Mesendoderm (in vitro differentiated cells): ENCODE measurements at places on chromosomes 5 and 9.
A peak's percentile ranks its signal among the peaks of the same experiment; 100 is the strongest.

GRCh38 chr9:85630676-85631075 is 111.1 kb downstream of the AGTPBP1 start:
- H3K27ac ChIP-seq, result no peak overlapping the region
- no peak overlapping the region for H3K4me3 ChIP-seq
- no peaks in the 10 kb centered on the region for H3K27me3 ChIP-seq

GRCh38 chr9:19800884-19801283 is 12.0 kb upstream of the SLC24A2 start:
- no peak overlapping the region for H3K27ac ChIP-seq
- no peak overlapping the region for H3K4me3 ChIP-seq
- H3K36me3 ChIP-seq, result no peaks in the 10 kb centered on the region
- no peaks in the 10 kb centered on the region for H3K27me3 ChIP-seq

GRCh38 chr5:64074533-64074932 is 91.1 kb upstream of the RNF180 start:
- peak; percentile 79 for DNase-seq
- H3K27ac ChIP-seq, result no peak overlapping the region
- no peaks in the 10 kb centered on the region for H3K4me1 ChIP-seq
- no peaks in the 10 kb centered on the region for H3K36me3 ChIP-seq
- no peaks in the 10 kb centered on the region for H3K27me3 ChIP-seq
- no peak overlapping the region for H3K4me3 ChIP-seq

DNA sequence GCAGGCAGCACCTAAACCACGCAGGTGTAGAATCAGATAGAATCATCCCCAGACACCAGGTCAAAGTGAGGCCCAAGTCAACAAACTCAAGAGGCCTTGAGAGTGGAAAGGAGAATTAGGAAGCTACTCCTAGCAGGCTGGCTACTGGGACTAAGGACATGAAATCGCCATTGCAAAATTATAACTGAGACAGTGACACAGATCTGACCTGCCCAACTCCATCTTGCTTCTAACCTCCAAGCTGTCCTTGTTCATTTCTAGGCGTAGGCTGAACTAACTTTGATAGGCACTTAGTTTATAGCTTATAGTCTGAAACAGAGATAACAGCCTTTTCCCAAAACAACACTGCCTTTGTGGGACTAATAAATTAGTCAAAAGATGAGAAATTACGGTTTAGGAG is 52.8 kb downstream of the ACTL7B start:
- H3K27me3 ChIP-seq, result no peaks in the 10 kb centered on the region
- no peak overlapping the region for H3K27ac ChIP-seq
- H3K4me3 ChIP-seq, result no peak overlapping the region
- H3K4me1 ChIP-seq, result no peaks in the 10 kb centered on the region

DNA sequence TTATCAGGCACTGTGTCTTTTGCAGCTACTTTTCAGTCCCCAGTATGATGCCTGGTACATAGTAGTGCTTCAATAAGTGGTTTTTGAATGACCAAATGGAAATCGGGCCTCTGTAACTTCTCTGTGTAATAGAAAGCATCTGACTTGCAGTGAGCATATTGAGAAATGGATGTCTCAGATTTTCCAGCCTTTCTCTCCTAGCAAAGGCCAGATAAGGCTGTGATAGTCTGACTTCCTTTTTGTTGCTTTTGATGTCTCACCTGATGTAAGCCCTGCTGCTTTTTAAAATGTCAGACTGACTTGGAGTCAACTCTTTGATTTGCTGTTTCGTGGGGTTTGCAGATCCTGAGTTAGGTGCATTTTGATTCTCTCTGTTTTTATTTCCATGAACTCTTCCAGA is 590.0 kb upstream of the ZNF608 start:
- H3K27me3 ChIP-seq, result no peaks in the 10 kb centered on the region
- no peaks in the 10 kb centered on the region for H3K36me3 ChIP-seq
- no peak overlapping the region for H3K27ac ChIP-seq
- H3K4me1 ChIP-seq, result no peaks in the 10 kb centered on the region
- H3K4me3 ChIP-seq, result no peak overlapping the region
- no peak for DNase-seq

GRCh38 chr5:142924135-142924883 is 154.1 kb downstream of the ARHGAP26 start:
- no peak overlapping the region for H3K27ac ChIP-seq
- DNase-seq, result no peak
- H3K4me1 ChIP-seq, result no peaks in the 10 kb centered on the region
- no peaks in the 10 kb centered on the region for H3K27me3 ChIP-seq
- H3K4me3 ChIP-seq, result no peak overlapping the region
- no peaks in the 10 kb centered on the region for H3K36me3 ChIP-seq

DNA sequence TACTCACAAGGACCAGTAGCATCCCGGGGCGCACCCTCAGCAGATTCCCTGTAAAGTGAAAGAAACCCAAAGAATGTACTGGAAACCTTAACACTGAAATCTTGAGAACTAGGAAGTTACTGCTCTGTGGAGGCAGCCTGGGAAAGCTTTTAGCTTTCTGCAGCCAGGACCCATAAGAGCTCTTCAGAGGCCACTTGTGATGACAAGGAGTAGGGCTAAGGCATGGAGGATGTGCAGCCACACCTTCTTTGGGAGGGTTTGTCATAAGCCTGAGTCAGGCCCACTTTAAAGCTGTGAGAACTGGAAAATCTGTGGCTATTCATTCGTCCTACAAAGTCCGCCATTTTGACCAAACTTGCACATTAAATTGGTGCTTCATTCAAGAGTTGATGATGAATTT is 291.1 kb upstream of the TLE4 start:
- DNase-seq, result no peak
- H3K27me3 ChIP-seq, result no peaks in the 10 kb centered on the region
- no peaks in the 10 kb centered on the region for H3K4me1 ChIP-seq
- H3K4me3 ChIP-seq, result no peak overlapping the region
- no peak overlapping the region for H3K27ac ChIP-seq

GRCh38 chr5:151703227-151703626 is 16.5 kb upstream of the SPARC start:
- no peak for DNase-seq
- H3K4me3 ChIP-seq, result no peak overlapping the region
- H3K36me3 ChIP-seq, result no peaks in the 10 kb centered on the region
- peaks cover 9% of the 10 kb centered on the region for H3K4me1 ChIP-seq
- no peak overlapping the region for H3K27ac ChIP-seq
